ENCODE measurements at places on chromosomes 7 and 10. TPM values are rescaled to one million over a fixed set of nuclear protein-coding genes. Genes with fewer than 3 reads are reported as not detected.

Gene ERLIN1
- total RNA-seq: 22.2 TPM

DNA sequence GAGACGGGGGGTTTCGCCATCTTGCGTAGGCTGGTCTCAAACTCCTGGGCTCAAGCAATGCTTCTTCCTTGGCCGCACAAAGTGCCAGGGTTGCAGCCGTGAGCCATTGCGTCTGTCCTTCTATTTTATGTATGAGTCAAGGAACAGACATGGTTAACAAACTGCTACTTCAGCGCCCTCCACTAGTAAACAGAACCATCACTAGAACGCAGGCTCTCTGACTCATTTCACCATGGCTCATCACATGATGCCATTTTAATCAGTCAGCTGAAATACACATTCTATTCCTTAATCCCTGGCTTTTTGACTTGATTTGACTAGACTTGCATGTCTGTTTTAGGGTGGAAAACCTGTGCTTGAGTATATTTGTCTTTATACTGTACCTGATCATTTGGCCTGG is 41.3 kb downstream of the CELF2 start:
- DNase-seq: no peak

DNA sequence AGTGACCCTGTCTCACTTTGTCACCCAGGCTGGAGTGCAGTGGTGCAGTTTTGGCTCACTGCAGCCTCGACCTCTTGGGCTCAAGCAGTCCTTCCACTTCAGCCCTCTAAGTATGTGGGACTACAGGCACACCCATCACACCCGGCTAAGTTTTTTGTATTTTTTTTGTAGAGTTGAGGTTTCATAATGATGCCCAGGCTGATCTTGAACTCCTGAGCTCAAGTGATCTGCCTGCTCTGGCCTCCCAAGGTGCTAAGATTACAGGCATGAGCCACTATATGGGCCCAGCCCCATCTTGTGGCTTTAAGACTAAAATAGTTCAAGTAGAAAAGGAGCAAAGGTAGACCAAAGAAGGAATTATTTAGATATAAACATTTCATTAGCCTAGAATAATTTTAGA is 65.5 kb downstream of the MLLT10 start:
- no peak for DNase-seq

DNA sequence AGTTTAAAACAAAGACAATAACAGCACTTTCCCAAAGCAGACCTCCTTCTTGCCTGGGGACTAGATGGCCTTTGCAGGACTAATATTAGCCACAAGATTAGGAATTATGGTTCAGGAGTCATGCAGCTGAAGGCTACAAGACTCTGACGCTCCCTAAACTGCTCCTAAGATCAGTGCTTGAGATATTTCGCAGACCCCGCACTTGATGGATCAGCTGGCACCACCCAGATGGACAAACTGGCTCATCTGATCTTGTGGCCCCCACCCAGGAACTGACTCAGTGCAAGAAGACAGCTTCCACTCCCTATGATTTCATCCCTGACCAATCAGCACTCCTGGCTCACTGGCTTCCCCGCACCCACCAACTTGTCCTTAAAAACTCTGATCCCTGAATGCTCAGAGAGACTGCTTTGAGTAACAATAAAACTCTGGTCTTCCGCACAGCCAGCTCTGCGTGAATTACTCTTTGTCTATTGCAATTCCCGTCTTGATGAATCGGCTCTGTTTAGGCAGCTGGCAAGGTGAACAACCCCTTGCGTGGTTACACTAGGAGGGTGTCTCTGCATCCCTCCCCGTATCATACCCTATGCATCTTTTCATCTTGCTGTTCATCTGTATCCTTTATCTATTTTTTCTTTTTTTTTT is 26.9 kb upstream of the NRBF2 start:
- DNase-seq: peak; percentile 57

DNA sequence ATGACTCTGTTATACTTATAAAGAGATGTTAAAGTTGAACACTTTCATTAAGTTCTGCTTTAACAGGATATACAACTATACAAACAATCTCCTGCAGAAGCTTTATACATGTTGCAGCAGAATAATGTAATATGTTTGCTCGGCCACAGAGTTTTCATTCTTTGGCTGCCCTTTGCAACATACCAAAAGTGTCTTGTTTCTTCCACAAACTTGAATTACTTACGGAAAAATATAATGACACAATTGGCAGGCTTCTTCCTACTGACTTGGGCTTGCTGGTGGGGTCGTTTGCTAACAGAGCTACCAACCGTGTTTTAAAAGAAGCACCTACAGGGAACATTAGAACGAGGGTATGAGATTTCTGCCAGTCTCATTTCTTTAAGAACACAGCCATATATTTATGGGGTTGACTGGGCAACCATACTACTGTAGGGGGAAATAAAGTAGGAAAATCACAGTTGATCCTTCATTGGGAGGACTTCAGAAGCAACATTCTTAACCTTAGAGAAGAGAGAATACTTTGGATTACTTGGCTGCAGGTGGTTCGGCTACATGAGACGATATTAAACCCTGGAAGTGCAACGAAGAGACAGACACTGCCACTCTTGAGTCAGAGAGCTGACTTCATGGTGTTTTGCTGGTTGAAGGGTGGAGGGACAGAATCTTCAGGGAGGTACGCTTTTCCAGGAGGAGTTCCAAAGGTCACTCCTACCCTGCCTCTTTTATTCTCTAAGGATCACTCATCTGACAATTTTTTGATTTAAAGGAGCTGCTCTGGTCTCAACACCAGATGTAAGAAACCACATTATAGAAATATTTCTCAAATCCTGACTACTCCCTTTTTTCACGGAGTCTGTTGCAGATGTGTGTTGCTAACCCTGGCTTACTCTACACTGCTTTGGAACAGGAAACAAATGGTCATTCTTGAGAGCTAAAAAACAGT is 123.9 kb downstream of the SEMA3C start:
- DNase-seq: no peak

DNA sequence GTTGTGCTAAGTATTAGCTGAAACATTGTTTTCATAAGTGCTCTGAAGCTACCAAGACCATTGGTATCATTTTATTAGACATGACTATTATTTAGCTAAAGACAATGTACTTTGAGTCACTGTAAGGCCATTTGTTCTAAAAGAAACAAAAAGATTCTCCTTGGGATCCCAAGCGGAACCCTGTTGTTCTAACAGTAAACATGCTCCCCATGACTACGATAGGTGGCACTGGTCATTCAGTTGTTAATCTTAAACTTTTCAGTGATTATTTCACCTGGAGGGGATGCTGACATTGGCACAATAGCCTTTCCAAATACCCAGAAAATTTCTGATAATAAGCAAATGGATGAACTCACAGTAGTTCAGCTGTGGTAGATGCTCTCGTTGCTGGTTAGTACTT is 715.0 kb downstream of the AUTS2 start:
- no peak for DNase-seq

DNA sequence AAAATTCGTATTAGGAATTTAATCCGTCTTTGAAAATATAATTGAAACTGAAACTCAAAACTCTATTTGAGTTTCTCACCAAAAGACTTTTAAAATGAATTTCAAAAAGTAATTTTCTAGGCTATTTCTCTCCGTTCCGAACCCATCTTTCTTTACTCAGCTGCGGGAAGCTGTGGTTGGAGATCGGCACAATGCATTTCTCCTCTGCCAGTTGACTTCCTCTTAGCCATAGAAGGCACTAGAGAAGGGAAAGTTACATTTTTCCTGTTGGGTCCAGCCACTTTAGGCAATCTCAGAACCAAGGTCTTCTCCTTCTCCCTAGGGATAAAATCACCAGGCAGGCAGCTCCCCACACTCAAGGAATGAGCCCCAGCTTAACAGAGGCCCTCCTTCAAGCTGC is 133.6 kb upstream of the COL1A2 start:
- no peak for DNase-seq

- DNase-seq: no peak
Observed at GRCh38 chr7:90838799-90839198, 242.7 kb downstream of the CDK14 start.

DNA sequence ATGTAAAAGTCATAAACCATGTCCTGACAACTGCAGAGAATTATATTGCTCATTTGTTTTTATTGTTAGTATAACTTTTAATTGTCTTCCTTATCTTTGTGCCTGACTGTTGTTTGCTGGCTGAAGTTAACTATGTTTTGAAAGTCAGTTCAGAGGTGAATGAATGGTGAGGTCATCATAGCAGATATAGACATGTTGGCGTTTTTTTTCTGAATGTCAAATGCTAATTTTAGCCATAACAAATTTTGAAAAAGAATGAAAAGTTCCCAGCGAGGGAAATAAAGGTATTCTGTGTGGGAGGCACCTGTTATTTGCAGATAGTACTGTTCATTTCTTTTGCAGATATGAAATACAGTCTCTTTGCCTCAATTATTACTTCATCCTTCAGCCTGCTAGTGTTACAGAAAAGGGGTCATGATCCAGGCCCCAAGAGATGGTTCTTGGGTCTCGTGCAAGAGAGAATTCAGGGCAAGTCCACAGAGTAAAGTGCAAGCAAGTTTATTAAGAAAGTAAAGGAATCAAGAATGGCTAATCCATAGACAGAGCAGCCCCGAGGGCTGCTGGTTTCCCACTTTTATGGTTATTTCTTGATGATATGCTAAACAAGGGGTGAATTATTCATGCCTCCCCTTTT is 96.5 kb downstream of the CAMK1D start:
- DNase-seq: no peak

DNA sequence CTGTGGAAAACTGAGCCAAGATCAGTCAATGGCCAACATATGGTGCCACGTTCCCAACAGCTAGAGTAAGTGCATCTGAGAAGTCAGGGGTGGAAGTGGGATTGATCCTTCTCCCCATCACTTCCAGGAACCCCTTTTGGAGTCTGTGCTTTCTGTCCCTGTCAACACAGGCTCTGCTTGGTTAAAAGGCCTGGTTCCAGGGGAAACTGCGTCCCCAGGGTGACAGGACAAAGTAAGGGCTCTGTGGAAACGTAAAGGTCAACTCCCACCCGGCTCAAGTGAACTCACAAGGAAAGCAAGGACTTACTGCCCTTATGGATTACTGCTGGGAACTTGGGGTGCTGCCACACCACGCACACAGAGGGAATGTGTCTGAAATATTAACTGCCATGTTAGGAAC is 77.5 kb upstream of the GRB10 start:
- DNase-seq: no peak

DNA sequence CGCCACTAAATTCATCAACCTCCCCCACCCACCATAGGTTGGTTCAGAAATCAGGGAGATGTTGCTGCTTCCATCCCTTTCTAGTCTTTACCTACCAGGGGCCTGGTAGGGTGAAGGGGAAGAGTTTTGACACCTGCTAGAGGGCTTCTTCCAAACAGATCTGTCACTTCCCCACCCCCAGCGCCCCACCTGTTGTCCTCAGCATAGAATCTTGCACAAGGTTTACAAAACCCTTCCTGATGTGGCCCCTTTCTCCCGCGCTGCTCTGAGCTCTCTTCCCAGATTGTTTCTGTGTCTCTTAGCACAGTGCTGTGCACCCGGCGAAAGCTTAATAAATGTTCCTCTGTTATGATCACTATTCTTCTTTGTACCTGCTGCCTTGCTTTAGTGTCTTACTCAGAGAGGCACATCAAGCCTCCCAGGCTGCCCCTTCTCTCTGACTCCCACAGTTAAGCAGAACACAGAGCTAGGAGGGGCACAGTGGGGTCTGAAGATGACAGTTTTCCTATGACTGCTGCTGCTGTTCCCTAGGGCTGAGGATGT is 11.2 kb upstream of the C10orf95 start:
- no peak for DNase-seq

DNA sequence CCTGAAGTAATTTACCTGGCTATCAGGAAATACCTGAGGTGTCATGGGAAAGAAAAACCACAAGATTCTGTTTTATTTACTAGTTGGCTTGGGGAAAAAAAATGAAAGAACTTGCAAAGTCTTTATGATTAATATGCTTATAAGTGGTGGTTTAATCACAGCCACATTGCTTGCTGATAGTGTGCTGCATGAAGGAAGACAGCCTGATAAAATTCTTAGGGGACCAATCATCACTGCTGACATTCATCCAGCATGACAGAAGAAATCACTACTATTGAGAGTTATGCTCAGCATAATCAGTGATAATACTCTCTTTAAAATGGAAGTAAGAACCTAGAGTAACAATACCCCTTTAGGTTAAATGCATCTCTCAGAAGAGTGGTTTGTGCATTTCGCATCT is 150.2 kb upstream of the LRRN3 start:
- no peak for DNase-seq

DNA sequence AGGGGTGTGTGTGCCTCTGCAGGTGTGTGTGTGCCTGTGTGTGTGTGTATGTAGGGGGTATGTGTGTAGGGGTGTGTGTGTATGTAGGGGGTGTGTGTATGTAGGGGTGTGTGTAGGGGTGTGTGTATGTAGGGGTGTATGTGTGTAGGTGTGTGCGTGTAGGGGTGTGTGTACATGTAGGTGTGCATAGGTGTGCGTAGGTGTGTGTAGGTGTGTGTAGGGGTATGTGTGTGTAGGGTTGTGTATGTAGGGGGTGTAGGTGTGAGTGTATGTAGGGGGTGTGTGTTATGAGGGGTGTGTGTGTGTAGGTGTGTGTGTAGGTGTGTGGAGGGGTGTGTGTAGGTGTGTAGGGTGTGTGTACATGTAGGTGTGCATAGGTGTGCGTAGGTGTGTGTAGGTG is 48.6 kb upstream of the PSMG3 start:
- no peak for DNase-seq

Data from uterus (tissue), 4 donors.